Activated naive CD8-positive, alpha-beta T cell treated with anti-CD3 and anti-CD28 coated beads, Interleukin-2, amount 50 U/mL, for 24 hours (primary cell): ENCODE measurements at places on chromosomes 7 and 10.

GRCh38 chr7:47044625-47045024, 537.3 kb downstream of the TNS3 start:
- no peak for DNase-seq
- no peaks in the 10 kb centered on the region for H3K36me3 ChIP-seq
- no peak overlapping the region for H3K4me3 ChIP-seq
- H3K27ac ChIP-seq, result no peak overlapping the region
- H3K4me1 ChIP-seq, result no peaks in the 10 kb centered on the region

DNA sequence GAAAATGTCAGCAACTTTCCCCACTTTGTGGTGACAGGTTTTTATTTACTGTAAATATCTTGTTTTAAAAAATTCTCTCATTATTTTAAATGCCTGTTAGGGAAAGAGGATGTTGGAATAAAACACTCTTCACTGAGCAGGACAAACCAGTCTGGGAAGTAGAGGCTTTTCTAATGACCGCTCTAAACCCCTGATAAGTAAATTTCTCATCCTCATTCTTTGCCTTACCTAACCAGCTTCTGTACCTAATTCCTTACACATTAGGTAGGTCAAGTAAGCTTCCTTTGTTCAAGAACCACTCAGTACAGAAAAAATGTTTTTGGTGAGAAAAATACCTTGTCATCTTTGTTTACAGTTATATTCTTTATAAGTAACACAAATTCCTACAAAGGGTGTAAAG, 143.6 kb downstream of the GPR85 start:
- H3K27me3 ChIP-seq, result peaks cover 2% of the 10 kb centered on the region
- no peak overlapping the region for H3K4me3 ChIP-seq
- no peak overlapping the region for H3K27ac ChIP-seq
- DNase-seq, result no peak
- H3K36me3 ChIP-seq, result no peaks in the 10 kb centered on the region

GRCh38 chr7:141102436-141102835, 28.6 kb downstream of the TMEM178B start:
- peaks cover 10% of the 10 kb centered on the region for H3K27me3 ChIP-seq
- no peak overlapping the region for H3K27ac ChIP-seq
- no peak overlapping the region for H3K4me3 ChIP-seq
- no peaks in the 10 kb centered on the region for H3K36me3 ChIP-seq
- no peaks in the 10 kb centered on the region for H3K4me1 ChIP-seq

DNA sequence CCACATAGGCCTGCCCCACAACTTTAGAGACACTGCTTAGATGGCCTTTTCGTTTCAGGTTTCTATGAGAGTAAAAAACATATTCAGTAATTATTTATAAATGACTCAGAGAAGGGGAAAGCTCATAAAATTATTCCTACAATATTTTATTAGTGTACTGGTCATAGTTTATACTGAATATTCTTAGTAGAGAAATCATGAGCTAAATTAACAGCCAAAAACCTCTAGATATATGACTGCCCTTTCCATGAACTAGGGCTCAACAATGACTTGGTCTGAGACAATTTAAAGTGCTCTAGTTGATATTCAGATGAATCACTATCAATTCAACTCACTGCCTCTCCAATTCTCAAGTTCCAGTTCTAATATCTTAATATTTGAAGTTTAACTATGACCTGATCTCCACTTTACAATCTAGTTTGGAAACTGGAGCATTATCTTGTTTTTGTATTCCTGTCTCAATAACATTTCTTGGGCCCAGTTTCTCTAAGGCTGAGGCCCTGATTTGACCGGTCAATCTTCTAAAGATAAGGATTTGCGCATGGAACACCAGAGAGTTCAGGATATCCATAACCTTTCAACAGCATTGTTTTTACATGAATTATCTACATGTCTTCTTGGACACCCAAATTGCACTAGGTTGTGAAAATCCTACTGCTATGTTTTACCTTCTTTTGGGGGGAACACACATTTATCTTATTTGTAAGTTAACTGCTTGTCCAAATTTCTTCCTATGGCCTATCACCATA, 141.6 kb downstream of the DGKB start:
- H3K27ac ChIP-seq, result no peak overlapping the region
- H3K4me1 ChIP-seq, result no peaks in the 10 kb centered on the region
- no peaks in the 10 kb centered on the region for H3K27me3 ChIP-seq
- H3K36me3 ChIP-seq, result no peaks in the 10 kb centered on the region

- H3K27ac ChIP-seq, result no peak overlapping the region
- no peaks in the 10 kb centered on the region for H3K4me1 ChIP-seq
- H3K36me3 ChIP-seq, result no peaks in the 10 kb centered on the region
- DNase-seq, result no peak
Measured at GRCh38 chr7:80823057-80823456, 95.8 kb downstream of the SEMA3C start.

- peaks cover 8% of the 10 kb centered on the region for H3K36me3 ChIP-seq
- H3K4me1 ChIP-seq, result peaks cover 86% of the 10 kb centered on the region
- H3K27ac ChIP-seq, result no peak overlapping the region
- no peak for DNase-seq
Measured at GRCh38 chr10:6565588-6565987, 14.5 kb downstream of the PRKCQ start.

DNA sequence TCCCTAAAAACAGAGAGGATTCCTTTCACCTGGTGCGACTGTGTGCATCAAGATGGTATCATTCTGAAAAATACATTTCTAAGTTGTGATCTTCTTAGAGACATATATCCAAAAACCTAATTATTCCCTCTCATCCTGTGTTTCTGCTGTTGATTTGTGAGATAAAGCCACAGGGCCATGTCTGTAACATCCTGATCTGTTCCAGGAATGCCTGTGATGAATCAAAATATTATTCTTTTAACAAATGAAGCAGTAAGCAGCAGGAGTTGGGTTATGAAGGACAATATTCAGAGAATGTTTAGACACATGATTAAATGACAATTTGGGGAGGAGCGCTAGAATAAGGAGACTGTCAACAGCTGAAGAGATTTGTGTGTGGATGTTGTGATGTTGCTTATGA, 731.4 kb downstream of the KCNMA1 start:
- no peaks in the 10 kb centered on the region for H3K4me1 ChIP-seq
- no peaks in the 10 kb centered on the region for H3K36me3 ChIP-seq
- H3K27me3 ChIP-seq, result no peaks in the 10 kb centered on the region
- no peak for DNase-seq
- no peak overlapping the region for H3K4me3 ChIP-seq

DNA sequence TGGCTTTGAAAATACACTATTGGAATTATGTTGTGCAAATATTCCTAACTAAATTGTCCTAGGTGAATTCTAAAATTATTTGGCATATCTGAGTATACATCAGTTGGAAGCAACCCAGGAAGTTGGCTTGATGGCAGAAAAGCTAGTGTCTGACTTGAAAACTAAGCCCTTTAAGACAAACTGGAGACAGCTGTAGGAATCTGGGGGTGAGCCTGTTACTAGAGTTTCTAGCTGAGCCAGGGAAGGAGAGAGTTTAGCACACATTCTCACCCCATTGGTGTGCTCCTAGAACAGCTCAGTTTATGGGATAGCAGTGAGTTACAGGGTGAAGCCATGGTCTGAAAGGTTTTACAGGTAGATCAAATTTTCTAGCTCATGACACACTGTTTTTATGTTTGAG, 210.2 kb upstream of the SLC26A5 start:
- H3K4me3 ChIP-seq, result no peak overlapping the region
- H3K36me3 ChIP-seq, result no peaks in the 10 kb centered on the region
- no peaks in the 10 kb centered on the region for H3K4me1 ChIP-seq
- no peak overlapping the region for H3K27ac ChIP-seq
- DNase-seq, result no peak
- H3K27me3 ChIP-seq, result peaks cover 6% of the 10 kb centered on the region

DNA sequence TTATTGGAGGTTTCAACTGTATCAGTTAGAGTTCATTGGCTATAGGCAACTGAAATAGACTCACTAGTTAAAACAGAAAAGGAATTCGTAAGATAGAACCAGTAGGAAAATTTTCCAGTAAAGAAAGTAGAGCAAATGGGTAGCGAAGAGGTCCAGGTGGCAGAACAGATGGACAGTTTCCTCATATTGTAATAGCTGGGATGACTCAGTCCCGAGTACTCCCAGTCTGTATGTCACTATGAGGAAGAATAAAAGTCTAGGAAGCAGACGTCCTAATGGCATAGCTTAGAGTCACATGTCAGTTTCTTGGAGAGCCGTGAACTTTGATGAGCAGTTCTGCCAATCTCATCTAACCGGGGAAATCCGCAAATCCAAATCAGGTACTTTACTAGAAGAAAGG, 95.3 kb downstream of the RNF32 start:
- H3K27ac ChIP-seq, result no peak overlapping the region
- H3K4me3 ChIP-seq, result no peak overlapping the region
- DNase-seq, result no peak
- H3K36me3 ChIP-seq, result peaks cover 66% of the 10 kb centered on the region
- no peaks in the 10 kb centered on the region for H3K4me1 ChIP-seq

DNA sequence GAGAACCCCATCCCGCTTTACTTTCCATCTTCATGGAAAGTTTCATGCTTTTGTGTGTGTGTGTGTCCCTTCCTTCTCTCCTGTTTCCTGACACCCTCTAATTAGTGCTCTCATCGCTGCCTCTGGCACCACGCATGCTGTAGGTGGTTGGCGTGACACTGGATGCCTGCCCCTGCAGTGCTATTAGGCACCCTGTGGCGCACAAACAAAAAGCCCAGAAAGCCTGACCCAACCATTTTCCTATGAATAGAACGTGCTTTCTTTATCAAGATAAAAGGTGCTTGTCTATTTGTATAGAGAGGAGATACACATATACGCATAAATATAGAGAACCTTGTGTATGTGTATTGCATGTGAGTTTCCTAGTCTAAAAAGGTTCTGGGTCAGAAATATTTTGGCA, 120.8 kb upstream of the CDCA7L start:
- H3K4me3 ChIP-seq, result no peak overlapping the region
- no peaks in the 10 kb centered on the region for H3K36me3 ChIP-seq
- H3K27me3 ChIP-seq, result peaks cover 9% of the 10 kb centered on the region
- no peak for DNase-seq
- no peaks in the 10 kb centered on the region for H3K4me1 ChIP-seq

GRCh38 chr7:108189733-108190388, 59.7 kb upstream of the LAMB4 start:
- no peaks in the 10 kb centered on the region for H3K27me3 ChIP-seq
- peaks cover 5% of the 10 kb centered on the region for H3K36me3 ChIP-seq

DNA sequence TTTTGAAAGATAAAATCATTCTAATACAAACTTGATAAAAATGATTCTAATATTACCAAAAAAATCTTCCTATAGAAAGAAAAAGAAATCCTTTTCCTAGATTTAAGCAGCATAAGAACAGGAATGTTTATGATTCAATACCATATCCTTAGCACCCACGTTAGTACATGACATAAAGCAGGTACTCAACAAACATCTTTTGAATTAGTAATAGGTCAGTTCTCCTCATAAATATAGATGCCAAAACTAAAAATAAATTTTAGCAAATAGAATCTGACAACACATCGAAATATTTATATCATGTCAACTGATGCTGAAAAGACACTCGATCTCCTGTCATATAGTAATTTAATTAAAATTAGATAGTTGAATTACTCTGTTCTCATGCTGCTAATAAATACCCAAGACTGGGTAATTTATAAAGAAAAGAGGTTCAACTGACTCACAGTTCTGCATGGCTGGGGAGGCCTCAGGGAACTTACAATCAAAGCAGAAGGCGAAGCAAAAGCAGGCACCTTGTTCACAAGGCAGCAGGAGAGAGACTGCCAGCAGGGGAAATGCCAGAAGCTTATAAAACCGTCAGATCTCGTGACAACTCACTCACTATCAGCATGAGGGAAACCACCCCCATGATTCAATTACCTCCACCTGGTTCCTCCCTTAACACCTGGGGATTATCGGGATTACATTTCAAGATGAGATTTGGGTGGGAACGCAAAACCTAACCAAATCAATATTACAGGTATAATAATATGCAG, 191.8 kb downstream of the HTR7 start:
- H3K27ac ChIP-seq, result no peak overlapping the region
- DNase-seq, result no peak
- peaks cover 4% of the 10 kb centered on the region for H3K27me3 ChIP-seq

GRCh38 chr7:44076101-44076895, 6.0 kb downstream of the POLM start:
- H3K27me3 ChIP-seq, result no peaks in the 10 kb centered on the region
- no peak for DNase-seq
- H3K4me3 ChIP-seq, result no peak overlapping the region
- peaks cover 69% of the 10 kb centered on the region for H3K4me1 ChIP-seq
- peaks cover 49% of the 10 kb centered on the region for H3K36me3 ChIP-seq

- no peaks in the 10 kb centered on the region for H3K4me1 ChIP-seq
- peaks cover 21% of the 10 kb centered on the region for H3K27me3 ChIP-seq
- no peaks in the 10 kb centered on the region for H3K36me3 ChIP-seq
- H3K4me3 ChIP-seq, result no peak overlapping the region
- no peak overlapping the region for H3K27ac ChIP-seq
- no peak for DNase-seq
Measured at GRCh38 chr10:97174941-97175340, 10.8 kb downstream of the SLIT1 start.

- no peaks in the 10 kb centered on the region for H3K4me1 ChIP-seq
- no peak overlapping the region for H3K4me3 ChIP-seq
- H3K36me3 ChIP-seq, result no peaks in the 10 kb centered on the region
- no peak for DNase-seq
- no peak overlapping the region for H3K27ac ChIP-seq
Measured at GRCh38 chr7:8362723-8363369, 70.6 kb upstream of the NXPH1 start.

DNA sequence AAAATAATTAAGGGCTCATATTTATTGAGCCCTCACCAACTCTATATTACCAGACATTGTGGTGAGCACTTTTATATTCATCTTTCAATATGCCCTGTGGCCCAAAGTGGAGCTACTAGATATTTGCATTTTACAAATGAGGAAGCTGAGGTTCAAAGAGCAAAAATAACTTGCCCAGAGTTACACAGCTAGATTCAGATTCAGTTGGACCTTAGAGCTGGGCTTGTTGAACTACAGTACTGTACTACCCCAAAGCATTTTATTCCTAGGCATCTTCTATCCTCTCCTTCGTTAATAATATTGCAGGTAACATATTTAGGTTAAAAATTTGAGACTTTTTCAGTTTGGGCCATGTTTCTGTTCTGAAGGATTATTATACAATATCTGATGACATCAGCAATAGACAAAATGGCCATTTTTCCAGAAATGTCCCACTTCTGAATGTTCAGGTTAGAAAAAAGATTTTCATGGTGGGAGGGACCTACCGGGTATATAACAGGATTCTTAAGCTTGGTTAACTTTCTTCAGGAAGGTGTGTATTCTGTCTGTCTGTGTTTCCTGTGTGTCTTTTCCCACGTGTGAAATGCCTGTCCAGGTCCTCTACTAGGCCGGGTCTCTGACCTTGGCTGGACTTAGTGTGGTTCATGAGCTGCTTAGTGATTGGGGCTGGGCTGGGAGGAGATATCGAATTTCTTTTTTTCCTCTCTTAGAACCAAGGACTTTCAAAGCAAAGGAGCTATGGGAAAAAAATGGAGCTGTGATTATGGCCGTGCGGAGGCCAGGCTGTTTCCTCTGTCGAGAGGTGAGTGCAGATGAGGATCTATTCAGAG, 13.6 kb downstream of the PRXL2A start:
- no peak overlapping the region for H3K4me3 ChIP-seq
- H3K27me3 ChIP-seq, result no peaks in the 10 kb centered on the region
- no peak overlapping the region for H3K27ac ChIP-seq
